HT-29 (cell line): ENCODE measurements at places on chromosomes 5 and 9.

DNA sequence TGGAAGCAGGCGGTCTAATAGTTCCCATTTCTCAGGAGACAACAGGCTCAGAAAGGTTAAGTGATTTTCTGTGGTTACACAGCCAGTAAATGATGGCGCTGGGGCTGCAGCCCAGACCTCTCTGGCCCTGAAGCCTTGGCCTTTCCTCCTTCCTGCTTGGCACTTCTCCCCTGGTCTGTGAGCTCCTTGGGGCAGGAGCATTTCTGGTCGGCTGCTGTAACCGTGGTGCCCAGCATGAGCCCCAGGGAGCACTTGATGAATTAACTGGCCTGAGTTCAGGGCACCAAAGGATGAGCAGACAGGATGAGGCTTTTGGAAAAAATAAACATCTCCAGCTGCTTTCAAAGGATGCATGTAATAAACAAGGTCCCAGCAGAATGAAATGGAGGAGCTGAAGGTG, 30.2 kb downstream of the CDHR2 start:
- DNase-seq: no peak

- DNase-seq: no peak
These were observed 22.0 kb downstream of the MYO10 start for GRCh38 chr5:16914108-16914435.

- DNase-seq: peak; percentile 66
These were observed 105.1 kb upstream of the SLC25A48 start for GRCh38 chr5:135729321-135729786.

- DNase-seq: no peak
These were observed 16.1 kb upstream of the WNK2 start for GRCh38 chr9:93167838-93168237.

GRCh38 chr5:171413153-171413910, 6.1 kb upstream of the FGF18 start:
- DNase-seq: no peak

DNA sequence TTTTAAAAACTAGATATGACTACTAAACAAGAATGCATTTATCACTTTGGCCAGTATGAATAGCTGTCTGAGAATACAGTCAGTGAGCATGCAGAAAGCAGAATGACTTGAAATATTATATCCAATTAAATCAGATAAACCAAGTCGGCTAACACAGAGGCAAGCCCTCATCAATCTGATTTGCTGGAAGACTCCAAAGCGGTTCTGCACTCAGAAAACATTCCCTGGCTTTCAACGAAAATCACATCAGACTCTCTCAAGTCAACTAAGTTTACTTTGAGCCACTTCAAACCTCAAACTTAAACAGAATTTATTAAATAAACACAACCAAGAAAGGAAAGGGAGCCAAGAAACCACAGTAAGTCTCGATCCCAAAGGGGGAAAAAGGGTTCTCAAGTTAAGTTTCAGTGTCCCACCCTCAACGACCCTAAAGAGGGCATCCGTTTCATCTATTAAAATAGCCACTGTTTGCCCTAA, 1.4 kb downstream of the MYO10 start:
- DNase-seq: peak; percentile 70

DNA sequence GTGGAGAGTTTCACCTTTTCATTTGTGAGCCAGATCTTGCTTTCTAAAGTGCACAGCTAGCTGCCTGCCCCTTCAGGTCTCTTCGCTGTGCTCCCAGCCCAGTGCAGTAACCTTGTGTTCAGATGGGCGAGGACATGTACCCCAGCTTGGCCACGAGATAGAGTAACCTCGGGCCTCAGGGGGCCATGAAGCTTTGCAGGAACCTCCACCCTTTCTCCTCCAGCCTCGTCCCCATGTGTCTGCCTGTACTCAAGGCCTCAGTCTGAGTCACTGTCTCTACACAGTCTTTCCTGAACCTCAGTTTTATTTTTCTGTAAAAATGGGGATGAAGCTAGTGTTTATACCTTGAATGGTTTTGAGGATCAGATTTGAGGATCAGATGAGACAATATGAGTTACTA, 37.9 kb downstream of the ERGIC1 start:
- DNase-seq: no peak

- no peak for DNase-seq
These were observed 204.2 kb upstream of the HAPLN1 start for GRCh38 chr5:83924891-83925290.

DNA sequence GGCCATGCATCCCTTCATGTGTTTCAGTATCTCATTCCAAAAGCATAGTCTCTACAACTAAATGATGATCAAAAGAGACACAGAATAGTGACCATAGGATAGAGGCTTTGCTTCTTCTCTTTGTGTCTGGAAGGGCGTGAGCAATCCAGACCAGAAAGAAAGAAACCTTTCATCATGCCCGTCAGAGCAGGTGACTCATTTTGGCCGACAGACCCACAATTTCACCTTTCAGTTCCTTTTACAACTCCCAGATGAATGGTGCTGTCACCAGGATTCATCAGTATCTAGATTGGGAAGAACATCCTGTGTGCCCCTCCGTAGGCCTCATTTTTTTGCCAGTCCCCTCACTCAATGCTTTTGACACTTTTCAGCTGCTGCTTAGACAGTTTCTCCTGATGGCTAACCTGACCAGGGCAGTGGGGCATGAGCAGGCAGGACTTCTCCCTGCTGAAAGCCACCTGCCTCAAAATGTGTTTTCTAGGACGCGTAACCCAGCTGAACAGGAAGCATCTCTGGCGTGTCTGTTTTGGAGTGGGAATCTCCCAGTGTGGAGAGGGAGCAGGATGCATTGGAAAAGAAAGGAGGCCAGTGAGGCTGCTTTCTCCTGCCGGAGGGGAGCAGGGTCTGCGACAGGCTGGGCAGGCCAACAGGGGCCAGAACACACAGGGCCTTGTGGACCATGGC, 21.2 kb downstream of the ABLIM3 start:
- peak; percentile 70 for DNase-seq

GRCh38 chr5:95007921-95008597, 276.8 kb downstream of the MCTP1 start:
- DNase-seq: no peak

DNA sequence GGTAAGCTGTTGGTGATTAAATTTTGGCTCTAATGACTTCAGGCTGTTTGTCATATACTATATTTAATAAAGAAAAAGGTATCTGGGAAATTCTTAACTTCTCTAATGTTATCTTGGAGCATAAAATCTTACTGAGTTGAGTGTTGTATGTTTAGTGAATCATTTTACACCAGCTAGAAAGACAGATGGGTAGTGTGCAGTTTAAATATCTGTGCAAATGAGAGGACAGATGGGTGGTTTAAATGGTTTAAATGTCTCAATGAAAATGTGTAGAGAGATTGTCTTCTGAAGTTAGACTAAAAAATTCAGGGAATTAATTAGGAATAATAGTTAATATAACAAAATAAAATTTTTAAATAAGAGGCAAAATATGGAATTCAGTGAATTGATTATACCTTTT, 114.5 kb downstream of the FER start:
- DNase-seq: no peak

GRCh38 chr5:40873286-40873880, 32.2 kb downstream of the CARD6 start:
- no peak for DNase-seq

GRCh38 chr5:82636591-82636990, 358.4 kb upstream of the RPS23 start:
- no peak for DNase-seq

DNA sequence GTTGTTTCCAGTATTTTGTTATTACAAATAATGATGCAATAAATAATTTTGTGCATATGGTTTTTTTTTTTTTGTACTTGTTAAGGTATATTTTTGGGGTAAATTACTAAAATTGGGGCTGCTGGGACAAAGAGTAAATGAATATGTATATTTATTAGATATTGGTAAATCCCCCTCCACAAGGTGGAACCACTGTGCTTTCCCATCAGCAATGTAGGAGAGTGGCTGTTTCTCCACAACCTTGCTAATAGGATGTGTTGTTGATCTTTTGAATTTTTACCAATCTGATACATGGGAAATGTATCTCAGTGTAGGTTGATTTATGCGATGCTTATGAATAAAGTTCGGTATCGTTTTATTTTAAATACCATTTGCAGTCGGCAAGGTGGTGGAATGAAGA, 118.1 kb downstream of the TRPM3 start:
- no peak for DNase-seq

DNA sequence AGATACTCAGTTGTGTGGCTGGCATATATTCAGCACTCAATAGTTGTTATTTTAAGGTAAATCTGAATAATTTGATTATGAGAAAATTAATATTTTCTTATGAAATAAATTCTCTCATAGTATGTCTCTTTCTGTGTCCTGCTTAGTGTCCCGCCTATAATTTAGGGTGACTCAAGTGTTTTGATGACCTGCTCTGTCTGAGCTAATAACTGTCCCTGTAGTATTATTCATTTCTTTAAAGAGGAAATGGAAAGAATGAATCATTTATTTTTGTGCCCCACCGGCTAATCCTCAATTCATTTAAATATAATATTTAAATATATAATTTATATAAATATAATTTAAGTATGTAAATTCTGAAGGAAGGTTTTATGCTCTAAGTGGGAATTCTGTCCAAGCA, 4.1 kb downstream of the SLC1A1 start:
- no peak for DNase-seq

GRCh38 chr5:180684623-180685161, 35.3 kb upstream of the FLT4 start:
- DNase-seq: no peak

DNA sequence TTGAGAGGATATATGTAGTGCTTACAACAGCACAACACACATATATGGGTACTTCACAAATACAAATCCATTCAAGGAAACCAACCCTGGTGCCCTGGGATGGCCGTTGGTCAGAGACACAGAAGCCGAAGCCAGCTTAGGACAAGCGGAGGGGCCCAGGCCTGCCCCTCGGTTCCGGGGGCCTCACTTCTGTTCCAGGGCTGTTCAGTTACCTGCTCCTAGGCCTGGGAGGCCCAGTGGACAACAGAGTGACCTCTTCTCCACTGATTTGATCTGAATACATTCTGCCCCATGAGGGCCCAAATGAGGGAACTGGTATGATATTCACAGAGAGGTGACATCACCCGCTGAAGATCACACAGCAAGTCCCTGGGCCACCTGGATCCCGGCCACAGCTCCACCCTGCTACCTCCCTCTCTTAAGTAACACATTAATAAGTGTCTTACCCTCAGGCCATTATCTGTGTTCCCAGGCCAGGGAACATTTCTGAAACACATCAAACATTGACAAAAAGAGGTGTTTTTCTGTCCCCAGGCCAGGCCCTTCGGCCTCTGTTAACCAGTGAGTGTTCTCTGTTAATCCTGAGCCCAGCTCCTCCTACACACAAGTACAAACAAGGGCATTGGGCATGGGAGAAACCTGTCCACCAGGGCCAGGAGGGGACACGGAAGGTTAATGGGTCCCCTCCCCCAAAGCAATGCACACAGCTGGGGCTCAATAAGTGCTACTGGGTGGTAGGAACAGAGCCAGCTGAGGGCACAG, 4.5 kb upstream of the GRHPR start:
- DNase-seq: peak; percentile 14

DNA sequence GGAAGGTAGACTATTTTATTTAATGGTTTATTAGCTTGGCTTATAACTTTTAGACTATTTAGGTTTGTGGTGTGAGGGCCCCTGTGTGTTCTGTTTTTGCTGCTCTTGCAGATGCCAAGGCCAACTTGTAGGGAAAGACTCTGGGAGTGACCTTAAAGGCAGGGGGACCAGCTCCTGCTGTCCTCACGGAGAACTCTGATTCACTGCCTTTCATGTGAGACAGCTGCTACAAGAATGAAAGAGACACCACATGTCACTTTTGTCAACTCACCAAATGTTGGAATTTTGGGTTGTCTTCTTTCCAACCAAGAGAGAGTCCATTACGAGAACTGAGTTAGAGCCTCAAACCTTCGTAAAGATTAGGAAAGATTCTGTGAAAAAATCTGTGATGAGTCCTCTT, 258.3 kb upstream of the ADAMTSL1 start:
- DNase-seq: no peak

DNA sequence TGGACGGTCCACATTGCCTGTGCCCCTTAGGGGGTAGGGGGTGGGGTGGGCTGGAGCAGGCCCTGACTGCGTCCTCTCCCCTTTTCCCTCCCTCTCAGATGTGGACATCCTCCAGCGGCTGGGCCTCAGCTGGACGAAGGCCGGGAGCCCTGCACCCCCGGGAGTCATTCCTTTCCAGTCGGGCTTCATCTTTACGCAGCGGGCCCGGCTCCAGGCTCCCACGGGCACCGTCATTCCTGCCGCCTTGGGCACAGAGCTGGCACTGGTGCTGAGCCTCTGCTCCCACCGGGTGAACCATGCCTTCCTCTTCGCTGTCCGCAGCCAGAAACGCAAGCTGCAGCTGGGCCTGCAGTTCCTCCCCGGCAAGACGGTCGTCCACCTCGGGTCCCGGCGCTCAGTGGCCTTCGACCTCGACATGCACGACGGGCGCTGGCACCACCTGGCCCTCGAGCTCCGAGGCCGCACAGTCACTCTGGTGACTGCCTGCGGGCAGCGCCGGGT, 12.3 kb downstream of the COL27A1 start:
- DNase-seq: no peak

DNA sequence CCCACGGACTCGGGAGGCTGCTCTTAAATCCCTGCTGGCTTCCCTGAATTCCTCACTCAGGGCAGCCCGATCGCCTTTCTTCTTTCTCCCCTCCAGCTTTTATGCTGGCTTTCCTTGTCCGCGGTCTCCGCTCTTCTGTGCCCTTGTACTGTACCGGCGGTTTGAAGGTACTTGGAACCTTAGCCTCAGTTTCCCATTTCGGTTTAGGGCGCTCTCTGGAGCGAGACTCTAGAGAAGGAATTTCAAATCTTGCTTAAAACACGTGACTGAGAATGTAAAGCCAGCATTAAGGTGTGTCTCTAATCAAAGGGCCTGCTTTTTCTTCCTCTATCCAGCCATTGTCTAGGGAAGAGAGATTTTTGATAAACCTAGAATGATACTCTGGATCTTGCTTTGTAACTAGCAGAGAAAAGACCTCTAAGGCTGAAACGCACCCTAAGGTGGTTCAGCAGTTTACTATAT, 650 bp downstream of the GPR107 start:
- peak; percentile 22 for DNase-seq

GRCh38 chr5:1235379-1235778, 10.2 kb downstream of the SLC6A18 start:
- DNase-seq: no peak

DNA sequence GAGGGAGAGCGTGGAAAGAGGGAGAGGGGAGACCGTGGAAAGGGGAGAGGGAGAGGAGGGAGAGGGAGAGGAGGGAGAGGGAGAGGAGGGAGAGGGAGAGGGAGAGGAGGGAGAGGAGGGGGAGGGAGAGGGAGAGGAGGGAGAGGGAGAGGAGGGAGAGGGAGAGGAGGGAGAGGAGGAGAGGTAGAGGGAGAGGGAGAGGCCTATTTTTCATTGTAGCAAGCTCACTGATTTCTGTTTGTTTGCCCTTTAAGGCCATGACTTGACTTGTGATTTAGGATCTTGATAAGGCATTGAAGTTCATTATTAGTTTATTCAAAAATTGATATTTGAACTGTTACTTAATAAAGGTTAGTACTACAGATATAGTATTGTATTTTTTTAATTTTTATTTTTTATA, 52.4 kb downstream of the DMXL1 start:
- no peak for DNase-seq

DNA sequence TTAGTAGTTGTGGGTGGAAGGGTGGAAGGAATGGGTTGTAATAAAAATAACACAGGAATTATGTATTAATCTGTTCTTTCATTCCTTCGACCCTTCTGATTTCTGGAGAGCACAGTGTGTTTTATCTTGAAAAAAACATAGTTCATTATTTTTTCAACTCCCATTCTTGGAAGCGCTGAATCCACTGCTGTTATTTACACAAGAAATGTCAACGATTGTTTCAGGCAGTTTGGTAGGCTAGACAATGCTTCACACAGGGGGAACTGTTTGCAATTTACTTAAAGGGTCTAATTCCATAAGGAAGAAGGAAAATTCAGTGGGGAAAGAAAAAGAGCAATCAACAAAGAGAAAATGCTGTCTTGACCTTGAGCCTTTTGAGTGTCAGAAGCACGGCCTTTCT, 142.9 kb downstream of the TLE1 start:
- DNase-seq: no peak
